OCI-LY7 (cell line): ENCODE measurements at places on chromosomes 1 and 21.
A peak's percentile ranks its signal among the peaks of the same experiment; 100 is the strongest.

- DNase-seq, result no peak
Observed at GRCh38 chr1:63904826-63905225, 131.0 kb downstream of the ROR1 start.

DNA sequence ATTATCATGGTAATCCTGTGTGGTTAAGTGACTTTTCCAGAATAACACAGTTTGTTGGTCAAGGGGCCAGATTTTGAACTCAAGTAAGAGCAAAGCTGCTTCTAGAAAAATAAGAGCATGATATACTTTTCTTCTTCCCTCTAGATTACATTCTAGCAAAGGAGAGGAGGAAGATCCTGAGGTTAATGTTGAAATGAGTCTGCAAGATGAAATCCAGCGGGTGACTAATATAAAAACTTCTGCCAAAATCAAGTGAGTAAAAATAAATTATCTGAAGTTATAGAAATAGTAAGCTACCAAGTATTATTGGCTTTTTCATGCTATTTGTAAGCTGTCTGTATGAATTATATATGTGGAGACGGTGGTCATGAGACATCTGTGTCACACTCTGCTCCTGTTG, 12.8 kb downstream of the WDR3 start:
- DNase-seq, result no peak

DNA sequence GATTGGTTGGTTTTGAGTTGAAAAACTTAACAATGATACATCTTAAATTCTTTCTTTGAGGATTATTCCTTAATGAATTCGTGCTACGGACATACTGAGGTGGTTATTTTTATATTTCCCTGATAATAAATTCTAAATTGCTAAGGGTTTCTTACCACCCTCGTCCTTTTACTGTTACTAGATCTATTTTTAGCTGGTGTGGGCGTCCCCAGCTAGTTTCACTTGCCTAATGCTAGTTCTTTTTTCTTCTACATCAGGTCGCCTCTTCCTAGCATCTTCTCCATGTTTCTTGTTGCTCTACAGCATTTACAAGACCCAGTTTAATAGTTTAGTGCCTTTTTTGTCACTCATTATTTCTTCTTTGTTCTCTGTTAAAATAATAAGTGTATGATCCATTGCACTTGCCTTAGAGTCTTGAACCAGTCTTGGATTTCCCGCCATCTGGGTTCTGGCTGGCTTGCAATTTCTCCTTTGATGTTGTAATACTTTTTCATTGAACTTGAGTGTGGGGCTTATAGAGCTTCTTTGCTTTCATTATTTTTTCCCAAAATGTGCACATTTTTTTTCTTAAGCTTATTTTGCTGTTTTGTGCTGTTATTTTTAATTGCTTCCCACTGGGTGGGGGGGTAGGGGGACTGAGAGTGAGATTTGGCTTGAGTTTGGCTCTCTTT, 677 bp upstream of the HSD11B1 start:
- DNase-seq, result no peak

GRCh38 chr1:58346036-58346355, 200.5 kb downstream of the OMA1 start:
- no peak for DNase-seq

- DNase-seq, result no peak
Observed at GRCh38 chr1:28965271-28965870, 51.0 kb downstream of the EPB41 start.

DNA sequence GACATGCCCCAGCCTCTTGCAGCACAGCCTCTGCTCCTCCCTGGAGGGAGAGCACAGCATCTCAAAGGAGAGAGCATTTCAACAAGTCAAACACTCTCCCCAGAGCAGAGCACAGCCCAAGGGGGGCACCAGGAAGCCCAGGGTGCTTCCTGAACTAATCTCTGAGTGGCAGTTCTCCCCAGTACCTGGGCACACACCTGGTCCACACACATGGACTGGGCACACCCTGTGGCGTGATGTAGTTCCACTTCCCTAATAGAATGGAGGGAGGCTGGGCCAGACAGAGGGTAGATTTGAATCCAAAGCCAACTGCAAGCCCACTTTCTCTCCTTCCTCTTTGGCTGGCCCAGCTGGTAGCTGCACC, 55.5 kb downstream of the CD46 start:
- peak; percentile 43 for DNase-seq

GRCh38 chr1:223832637-223832943, 13.2 kb downstream of the TP53BP2 start:
- DNase-seq, result peak; percentile 22

- DNase-seq, result no peak
Observed at GRCh38 chr1:185408700-185409270, 91.7 kb upstream of the IVNS1ABP start.

DNA sequence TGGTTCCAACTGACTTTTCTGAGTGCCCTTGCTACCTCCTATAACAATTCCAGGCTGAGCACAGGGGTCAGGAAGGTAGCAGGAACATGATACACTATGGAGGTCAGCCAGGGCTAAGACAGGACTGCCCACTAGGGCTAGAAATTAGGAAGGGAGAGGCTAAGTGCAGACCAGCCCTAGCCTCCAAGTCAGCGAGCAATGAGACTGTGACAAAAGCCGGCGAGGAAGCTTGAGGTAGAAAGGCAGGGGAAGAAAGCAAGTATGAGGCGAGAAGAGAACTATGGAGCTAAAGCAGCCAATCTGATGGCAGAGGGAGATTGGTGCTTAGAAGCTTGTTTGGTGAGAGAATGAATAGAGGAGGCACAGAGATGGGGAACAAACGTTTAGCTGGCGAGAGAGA, 4.7 kb downstream of the UROD start:
- DNase-seq, result no peak

DNA sequence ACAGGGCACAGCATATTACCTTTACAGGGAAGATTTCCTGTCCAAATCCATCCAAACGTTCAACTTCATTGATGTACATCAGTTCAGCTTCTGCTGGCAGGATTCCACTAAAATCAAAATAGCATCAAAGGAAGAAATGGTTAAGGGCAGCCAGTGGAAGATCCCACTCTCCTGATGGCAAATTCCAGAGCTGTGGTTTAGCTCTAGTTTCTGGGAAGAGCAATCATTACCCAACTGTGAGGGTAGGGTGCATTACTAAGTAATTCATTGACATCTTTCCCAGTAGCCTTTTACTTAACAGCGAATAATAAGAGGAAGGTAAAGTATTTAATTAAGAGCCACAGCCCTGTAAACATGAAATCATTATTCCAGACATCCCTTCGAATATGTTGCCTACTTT, 120.7 kb downstream of the SMYD2 start:
- DNase-seq, result no peak

- no peak for DNase-seq
Observed at GRCh38 chr1:32770221-32770731, 46.9 kb downstream of the YARS1 start.

DNA sequence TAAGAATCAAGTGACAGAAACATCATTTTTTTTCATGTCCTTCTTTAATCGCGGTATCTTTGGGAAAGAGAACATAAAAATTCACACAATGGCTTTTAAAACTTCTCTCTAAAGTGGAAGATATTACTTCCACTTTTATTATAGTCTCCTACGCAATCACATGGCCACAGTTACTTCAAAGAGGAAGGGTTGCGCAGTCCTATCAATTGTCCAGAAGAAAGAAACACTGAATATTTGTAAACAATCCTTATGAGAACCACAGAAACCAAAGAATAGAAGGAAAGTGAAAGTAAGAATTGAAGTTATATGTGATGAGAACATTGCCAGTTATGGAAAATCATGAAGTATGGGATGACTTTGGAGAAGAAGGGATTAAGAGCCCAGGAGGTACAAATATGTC, 32.6 kb downstream of the CFH start:
- DNase-seq, result no peak

DNA sequence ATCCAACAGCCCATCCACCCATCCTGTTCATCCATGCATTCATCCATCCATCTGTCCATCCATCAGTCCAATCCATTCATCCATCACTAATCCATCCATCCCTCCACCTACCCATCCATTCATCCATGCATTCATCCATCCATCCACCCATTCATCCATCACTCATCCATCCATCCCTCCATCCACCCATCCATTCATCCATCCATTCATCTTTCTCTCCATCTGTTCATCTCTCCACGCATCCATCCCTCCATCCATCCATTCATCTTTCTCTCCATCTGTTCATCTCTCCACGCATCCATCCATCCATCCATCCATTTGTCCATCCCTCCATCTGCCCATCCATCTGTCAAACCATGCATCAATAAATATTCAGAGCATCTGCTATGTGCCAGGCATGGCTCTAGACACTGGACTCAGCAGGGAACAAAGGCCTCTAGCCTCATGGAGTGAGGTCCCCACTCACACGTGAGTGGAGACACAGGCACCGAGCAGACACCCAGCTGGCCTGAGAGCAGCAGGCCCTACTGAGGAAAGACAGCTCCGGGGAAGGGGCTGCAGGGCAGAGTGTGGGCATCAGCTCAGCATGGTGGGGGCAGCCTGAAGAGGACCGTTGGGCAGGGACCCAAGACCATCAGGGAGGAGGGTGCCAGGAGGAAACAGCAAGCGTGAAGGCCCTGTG, 9.6 kb downstream of the KRTAP10-1 start:
- DNase-seq, result no peak

DNA sequence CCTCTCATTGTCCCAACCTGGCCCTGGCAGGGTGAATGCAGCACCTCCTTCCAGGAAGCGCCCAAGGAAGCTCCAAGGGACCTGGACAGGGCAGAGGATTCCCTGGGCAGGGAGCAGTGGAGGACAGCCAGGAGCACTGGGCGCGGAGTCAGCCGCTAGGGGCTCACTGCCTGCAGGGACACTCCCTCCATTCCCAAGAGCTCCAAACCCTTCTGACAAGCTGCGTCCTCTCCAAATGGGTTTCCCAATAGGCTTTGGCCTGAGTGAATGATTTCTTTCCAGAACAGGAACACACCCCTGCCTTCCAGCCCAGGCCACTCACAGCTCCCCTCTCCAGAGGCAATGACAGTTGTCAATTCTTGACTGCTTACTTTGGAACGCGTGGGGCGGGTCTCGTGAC, 128.5 kb upstream of the EDN2 start:
- DNase-seq, result no peak

DNA sequence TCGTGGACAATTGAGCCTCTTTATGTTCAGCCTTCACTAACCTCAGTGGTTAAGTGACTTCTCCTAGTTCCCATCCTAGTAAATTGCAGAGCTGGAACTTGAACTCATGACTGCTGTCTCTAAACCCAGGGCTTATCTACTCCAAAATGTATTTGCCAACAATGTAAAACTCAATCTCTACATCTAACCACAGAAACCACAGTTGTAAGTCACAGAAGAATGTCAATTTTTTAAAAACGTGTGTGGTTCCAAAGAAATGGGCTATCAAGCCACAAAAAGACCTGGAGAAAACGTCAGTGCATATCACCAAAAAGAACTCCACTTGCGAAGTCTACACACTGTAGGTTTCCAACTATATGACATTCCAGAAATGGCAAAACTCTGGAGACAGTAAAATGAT, 172.6 kb upstream of the HMCN1 start:
- DNase-seq, result no peak

DNA sequence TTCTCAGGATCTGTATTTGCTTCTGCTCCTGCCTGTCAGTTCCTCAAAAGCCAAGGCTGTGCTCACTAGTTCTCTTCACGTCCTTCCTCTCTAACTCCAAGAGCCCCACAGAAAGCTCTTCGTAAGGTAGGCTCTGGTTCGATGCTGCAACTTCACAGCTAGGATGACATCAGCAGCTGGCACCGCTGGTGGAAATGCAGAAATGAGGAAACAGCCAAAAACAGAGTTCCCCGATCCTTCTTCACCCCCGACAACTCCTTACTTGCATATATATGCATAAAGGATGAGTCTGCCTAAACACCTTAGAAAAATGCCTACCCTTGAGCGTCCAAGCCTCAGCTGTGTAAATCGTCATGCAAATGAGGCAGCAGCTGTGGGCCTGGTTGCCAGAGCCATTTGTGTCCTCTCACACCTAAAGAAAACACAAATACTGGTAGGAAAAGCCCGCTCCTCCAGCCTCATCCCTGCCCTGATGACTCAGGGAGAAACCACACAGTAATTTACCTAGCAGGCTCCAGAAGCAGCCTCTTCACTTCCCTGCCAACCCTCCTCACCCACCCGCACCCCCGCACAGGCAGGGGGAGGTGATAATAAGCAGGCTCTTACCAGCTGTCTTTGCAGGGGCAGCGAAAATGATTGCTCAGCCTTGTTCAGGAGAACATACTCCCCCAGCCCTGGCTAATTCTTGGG, 28.2 kb downstream of the BATF3 start:
- DNase-seq, result peak; percentile 29

GRCh38 chr1:1927751-1928150, 8.7 kb upstream of the TMEM52 start:
- no peak for DNase-seq

DNA sequence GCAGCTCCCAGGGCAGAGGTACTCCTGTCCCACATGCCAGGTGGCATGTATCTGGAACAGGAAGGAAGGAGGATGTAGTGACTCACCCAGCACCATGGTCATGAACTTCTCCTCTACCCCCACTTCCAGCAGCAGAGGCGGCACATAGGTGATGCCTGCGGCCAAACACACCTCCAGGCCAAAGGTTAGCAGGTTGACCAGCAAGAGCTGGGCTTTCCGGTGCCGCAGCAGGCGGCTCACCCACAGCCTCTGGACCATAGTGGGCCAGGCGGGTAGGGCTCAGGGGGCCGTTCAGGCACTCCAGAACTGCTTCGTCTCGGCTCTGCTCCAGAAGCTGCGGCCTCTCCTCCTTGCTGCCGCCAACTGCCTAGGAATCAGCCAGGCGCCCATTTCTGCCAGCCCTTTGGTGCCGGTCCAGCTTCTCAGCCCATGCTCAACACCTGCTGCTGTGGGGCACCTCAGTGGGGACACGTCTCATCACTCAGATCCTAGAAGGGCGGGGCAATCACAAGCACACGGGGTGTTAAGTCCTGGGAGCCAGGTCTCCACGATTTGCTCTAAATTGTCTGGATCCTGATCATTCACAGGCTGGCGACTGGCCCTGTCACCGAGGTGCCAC, 15.8 kb downstream of the SLC45A3 start:
- DNase-seq, result peak; percentile 43

- no peak for DNase-seq
Observed at GRCh38 chr1:189217646-189218045, 1260.0 kb downstream of the BRINP3 start.

GRCh38 chr1:76826072-76826845, 41.0 kb upstream of the ST6GALNAC5 start:
- no peak for DNase-seq

DNA sequence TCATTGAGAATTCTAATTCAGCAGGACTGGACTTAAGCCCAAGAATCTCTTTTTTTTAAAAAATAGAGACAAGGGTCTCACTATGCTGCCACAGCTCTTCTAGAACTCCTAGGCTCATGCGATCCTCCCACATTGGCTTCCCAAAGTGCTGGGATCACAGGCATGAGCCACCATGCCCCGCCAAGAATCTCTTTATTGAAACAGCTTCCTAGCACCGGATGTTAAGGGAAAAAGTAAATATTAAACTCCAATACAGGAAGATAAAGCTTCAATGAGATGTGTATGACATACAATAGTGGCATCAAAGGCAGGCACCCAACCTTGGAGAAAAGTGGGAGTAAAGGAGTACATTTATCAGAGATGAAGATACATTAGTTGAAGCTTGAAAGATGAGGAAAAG, 25.5 kb downstream of the PUM1 start:
- DNase-seq, result no peak

GRCh38 chr1:177366091-177366490, 195.3 kb downstream of the BRINP2 start:
- DNase-seq, result no peak
